SK-N-MC (cell line): ENCODE measurements at places on chromosomes 16 and 17.

GRCh38 chr16:6308176-6308575, 1024.5 kb upstream of the RBFOX1 start:
- DNase-seq: no peak

- DNase-seq: no peak
Measured at GRCh38 chr16:48524348-48525200, 85.4 kb downstream of the N4BP1 start.

DNA sequence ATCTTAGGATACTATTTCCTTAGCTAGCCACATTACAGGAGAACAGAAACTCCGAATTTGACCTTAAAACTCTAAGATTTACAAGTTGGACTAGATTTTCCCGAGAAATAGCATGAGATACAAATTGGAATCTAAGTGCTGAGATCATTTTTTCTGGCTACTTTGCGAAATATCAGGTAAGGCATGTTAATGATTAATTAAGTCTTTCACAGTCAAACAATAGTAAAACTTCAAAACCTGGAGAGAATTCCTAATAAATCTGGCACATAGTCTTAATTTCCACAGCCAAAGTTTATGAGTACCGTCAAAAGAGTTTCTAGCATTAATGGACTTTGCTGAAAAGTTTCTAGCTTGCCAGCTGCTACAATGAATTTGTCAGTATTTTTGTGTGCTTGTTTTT, 379.5 kb upstream of the TOM1L1 start:
- no peak for DNase-seq

- DNase-seq: no peak
Measured at GRCh38 chr17:32314636-32315035, 27.3 kb downstream of the C17orf75 start.

GRCh38 chr16:84919269-84919668, 92.1 kb downstream of the ZDHHC7 start:
- no peak for DNase-seq

- no peak for DNase-seq
Measured at GRCh38 chr17:49914096-49914490, 54.9 kb upstream of the DLX4 start.

DNA sequence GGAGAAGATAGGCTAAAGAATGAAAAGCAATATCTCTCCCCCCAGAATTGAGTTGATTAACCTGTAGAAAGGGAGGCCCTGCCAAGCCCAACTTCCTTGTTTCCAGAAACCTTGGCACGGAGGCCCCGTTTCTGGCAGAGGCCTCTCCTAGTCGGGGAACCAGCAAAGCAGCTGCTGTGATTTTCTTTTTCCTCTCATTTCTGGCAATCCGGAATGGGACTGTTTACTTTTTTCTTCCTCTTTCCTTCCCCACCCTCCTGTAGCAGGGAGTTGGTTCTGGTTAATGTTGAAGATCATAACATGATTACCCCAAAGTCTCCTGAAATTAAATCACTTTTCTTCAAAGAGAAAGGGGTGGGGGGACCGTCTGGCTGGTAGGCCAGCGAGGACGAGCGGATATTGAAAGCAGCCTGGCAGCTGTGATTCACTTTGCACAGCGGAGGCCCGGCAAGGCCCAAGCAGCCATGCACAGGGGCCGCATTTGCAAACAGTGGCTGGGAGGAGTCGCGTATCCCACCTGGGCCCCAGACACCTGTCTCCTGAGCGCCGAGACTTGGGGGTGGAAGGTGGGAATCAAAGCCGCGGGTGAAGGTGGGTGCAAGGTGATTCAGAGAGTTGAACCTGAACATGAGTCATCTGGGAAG, 51.5 kb downstream of the NTN1 start:
- DNase-seq: no peak

- no peak for DNase-seq
Measured at GRCh38 chr17:50021681-50022370, 26.8 kb upstream of the DLX3 start.

DNA sequence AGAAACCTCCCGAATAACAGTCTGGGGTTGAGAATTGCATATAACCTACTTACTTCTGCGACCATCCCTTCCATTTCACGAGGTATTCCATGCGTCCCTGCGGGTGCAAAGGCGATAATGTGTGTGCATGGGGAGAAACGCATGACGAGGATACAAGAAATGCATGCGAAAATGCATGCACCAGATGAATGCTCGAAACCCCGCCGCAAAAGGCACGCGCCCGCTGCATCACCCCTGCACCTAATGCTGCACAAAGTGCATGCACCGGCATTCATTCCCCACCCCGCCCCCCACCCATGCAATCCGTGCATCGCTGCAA, 474 bp downstream of the CBX8 start:
- no peak for DNase-seq

GRCh38 chr16:3664187-3664896, 9.9 kb downstream of the DNASE1 start:
- no peak for DNase-seq

DNA sequence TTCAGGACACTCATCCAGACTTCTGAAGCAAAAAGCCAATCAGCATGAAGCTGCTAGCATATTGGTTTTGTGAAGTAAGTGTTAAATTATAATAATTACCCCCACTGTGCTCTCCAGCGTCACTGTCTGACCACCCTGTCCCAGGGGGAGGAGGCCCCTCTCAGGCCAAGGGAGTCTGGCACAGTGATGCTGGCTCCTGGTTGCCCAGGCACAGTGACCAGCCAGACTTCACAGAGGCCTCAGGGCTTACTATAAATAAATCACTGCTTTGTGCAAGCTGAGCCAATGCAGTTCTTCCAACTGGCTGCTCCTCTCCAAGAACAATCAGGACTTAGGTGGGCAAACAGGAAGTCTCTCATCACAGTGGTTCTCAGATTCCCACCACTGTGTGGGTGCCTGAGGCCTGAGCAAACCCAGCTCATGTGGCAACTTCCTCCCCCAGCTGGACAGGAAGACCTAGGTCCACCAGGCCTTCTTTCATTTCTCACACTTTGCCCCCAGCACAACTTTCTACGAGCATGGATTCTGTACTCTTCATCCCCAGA, 1.7 kb upstream of the DBNDD1 start:
- DNase-seq: no peak
